CD8-positive, alpha-beta T cell (primary cell): ENCODE measurements at places on chromosomes 4 and X. TPM values are rescaled to one million over a fixed set of nuclear protein-coding genes. Genes with fewer than 3 reads are reported as not detected.

The VCX gene
- not detected for total RNA-seq

The FAM53A gene
- total RNA-seq, result 1.8 TPM

The LRCH2 gene
- not detected for total RNA-seq

The ZNF827 gene
- 35.4 TPM for total RNA-seq

The DCAF12L1 gene
- not detected for total RNA-seq

The PDGFRA gene
- not detected for total RNA-seq

The HTR2C gene
- total RNA-seq, result not detected

The GAGE1 gene
- total RNA-seq, result not detected

DNA sequence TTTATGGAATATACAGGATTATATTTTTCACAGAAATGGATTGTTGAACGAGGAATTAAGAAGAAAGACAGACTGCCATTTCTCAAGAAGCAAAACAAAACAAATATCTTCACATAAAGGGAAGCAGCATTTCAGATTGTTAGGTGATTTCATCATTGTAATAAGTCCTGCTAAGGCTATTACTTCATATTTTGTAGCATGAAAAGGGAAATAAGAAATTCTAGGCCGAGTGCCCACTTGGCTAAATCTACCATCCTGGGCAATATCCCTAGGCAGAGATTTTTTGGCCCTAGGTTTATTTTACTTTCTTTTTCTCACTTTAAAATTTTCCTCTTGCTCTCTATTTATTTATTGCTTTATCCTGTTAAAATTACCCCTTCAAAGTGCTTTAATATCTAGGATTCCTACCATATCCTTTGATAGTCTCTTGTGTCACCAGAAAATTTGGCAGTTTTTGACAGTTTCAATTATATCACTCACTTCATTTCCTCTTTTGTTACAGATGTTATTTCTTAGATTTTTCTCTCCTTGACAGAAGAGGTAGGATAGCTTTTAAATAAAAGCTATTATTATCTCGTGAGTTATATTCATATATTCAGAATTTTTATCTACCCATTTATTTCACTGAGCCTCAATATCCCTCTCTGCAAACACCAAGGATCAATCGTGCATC is 142.3 kb downstream of the PDGFC start:
- DNase-seq, result no peak

- no peak for DNase-seq
Measured at GRCh38 chrX:124726881-124727280, 380.5 kb downstream of the SH2D1A start.

- DNase-seq, result no peak
Measured at GRCh38 chr4:87112063-87112462, 108.4 kb downstream of the KLHL8 start.

- DNase-seq, result no peak
Measured at GRCh38 chr4:89863533-89863932, 26.6 kb upstream of the SNCA start.

GRCh38 chr4:168540086-168540485 is 43.2 kb downstream of the PALLD start:
- DNase-seq, result no peak

GRCh38 chrX:7606039-7606652 is 236.8 kb upstream of the VCX start:
- no peak for DNase-seq

DNA sequence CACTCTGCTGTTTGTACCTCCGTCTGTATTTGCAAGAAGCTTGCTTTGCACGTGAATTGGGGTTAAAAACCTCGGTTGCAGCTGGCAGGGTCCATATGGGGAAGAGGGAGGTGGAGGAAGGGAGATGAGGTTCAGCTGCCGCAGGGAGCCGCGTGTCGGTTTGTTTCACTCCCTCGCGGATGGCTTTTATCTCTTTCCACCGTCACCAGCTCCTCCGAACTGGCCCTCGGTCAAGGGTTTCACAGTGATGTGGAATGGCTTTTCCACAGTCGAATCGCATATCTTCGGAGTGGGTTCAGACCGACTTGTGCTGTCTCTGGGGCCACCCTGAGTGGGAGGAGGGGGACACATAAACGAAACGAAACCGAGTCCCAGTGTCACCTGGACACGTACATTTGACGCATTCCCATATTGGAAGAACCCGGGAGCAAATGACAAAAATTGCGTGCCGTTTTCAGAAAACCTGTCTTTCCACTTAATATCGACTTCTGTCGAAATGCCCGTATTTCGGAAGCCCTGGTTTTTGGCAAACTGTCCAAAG is 929 bp downstream of the ZBTB33 start:
- peak; percentile 17 for DNase-seq

GRCh38 chrX:40097141-40097503 is 636 bp downstream of the BCOR start:
- peak; percentile 68 for DNase-seq

GRCh38 chr4:83212041-83212851 is 72.4 kb downstream of the COQ2 start:
- peak; percentile 58 for DNase-seq

DNA sequence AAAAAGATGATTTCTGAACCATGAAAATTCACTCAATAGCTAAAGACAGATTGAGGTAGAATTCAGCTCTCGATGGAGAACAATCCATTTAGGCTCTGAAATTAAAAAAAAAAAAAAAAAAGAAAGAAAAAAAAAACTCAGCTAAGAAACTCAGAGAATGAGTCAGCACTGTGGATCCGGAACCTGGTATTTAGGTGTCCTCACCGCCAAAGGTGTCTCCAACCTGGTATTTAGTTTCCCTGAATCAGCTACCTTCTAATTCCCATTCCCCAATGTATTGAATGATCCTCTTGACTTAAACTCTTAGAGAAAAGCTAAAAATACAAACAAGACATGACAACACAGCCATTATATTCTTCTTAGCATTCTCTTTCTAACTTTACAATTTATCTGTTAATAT is 150.3 kb upstream of the RASGEF1B start:
- no peak for DNase-seq

- DNase-seq, result no peak
Measured at GRCh38 chr4:110075083-110075738, 123.2 kb downstream of the ELOVL6 start.

DNA sequence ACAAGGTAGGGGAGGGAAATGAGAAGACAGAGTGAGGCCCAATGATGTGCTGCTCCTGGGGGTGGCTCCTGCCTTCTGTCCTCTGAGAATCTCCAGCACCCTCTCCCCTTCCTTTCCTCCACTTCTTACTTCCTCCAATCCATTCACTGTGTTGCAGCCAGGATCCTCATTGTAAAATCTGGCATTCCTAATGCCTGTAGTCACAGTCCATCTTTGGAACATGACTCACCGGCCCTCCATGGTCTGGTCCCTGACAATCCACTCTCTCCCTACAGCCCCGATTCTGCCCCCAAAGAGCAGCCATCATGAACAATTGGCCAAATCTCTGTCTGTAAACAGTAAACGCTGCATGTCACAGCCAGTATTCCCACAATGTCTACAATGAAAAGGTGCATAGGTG is 72.9 kb downstream of the CLNK start:
- DNase-seq, result no peak

- DNase-seq, result no peak
Measured at GRCh38 chr4:19739101-19739651, 512.5 kb upstream of the SLIT2 start.

DNA sequence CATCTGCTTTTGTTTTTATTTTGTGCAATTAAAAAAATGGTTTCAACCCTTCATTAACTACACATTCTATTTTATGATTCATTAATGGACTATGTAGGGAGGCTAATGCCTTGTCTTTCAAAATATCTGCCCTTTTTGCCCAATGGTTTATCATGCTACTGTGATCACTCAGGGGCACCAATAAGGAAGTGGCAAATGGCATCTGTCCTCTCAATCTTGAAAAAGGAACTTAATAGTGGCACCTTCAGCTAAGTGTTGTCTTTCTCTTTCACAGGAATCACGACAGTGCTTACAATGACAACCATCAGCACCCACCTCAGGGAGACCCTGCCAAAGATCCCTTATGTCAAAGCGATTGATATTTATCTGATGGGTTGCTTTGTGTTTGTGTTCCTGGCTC is 57.1 kb downstream of the COMMD8 start:
- DNase-seq, result no peak

GRCh38 chr4:122796801-122797404 is 29.7 kb upstream of the FGF2 start:
- no peak for DNase-seq

DNA sequence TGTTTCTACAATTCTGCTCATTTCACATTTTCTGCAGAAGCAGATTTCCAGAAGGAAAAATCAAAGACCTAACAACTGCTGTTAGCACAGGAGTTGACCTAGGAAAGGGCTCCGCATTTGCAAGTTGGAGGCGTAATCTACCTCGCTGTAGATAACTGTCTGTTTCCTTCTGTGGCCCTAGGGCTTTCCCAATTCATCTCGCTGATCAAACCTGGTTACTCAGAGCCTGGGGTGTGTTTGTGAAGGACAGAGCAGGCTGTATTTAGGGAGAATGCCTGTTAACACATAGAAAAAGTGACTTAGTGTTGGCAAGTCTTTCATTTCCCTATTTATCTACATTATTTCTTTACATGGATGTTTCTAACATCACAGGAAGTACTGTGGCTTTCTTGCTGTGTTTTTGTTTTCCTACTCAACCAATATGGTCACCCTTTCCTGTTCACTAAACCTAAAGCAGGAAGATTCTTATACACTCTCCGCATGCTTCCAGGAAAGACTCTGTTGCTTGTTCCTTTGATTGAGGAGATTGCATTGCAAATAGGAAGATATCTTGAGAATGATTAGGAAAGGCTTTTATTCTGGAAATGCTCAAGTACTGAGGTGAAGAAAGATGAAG is 40.5 kb downstream of the AGA start:
- DNase-seq, result no peak

- no peak for DNase-seq
Measured at GRCh38 chr4:21290562-21290961, 590.3 kb downstream of the PACRGL start.

DNA sequence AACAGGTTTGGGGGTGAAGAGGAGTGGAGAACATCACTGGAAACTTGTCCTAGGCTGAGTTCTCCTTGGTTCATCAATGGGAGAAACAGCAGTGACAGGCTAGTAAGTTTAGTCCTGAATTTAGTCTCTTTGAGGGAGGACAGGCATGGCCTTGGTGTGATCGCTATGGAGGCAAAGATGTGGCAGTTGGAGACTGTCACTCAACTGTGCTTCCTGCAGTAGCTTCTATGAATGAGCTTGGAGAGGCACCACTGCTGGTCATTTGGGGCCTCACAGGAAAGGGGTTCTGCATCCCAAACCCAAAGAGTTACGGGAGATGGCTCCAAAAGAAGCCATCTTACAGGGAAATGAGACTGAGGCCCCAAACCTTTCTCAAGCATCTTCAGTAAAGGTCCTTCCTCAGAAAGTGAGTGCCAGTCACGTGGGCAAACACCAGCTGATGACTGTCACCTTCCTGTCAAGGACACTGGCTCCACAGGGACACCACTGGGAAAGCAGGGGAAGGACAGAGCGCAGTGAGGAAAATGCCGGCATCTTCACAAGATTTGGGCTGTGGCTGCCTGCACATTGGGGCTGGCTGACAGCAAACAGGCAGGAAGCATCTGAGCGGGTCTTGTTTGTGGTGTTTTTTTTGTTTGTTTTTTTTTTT is 7.2 kb downstream of the MRFAP1 start:
- no peak for DNase-seq

- DNase-seq, result peak; percentile 37
Measured at GRCh38 chrX:41350150-41350975, 16.4 kb downstream of the DDX3X start.

DNA sequence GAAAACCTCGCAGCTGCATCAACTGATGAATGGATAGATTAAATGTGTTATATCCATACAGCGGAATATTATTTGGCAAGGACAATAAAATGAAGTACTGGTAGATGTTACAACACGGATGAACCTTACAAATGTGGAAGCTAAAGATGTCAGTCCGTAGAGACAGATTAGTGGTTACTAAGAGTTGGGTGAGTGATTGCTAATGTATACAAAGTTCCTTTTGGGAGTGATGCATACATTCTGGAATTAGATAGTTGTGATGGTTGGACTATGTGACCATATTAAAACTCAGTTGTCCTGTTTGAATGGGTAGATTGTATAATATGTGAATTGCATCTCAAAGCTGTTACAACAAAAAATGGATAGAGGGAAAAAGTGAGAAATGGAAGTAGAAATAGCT is 2.8 kb downstream of the FIP1L1 start:
- DNase-seq, result no peak

DNA sequence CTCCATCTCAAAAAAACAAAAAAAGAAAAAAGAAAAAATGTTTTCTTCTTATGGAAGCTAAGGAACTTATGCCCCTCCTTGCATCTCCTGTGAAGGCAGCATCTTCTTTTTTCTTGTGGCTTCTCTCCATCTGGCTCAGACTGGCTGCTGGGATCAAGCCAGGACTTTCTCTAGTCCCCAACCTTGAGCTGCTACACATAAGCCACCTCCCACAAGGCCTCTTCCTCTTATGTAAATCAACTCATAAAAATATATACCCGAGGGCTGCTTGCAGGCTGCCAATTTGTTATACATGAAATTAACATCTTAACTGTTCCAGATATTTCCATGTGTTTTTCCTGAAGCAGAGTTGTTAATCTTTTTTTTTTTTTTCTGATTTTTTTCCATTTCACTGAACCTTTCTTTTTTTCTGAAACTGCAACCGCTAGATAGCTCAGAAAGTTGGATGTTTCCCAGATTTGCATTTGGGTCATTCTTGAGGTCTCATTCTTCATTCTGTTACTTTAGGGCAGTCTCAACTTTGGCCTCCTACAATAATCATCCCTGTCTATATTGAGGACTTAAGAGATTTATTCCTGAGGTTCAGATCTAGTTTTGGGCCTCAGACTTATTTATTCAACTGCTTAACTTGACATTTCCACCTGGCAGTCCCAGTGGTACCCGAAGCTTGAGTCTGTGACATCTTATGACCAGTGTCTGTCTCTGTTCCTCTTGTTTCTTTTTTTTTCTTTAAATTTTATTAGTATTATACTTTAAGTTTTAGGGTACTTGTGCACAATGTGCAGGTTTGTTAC is 10.3 kb downstream of the SNX25 start:
- DNase-seq, result no peak

DNA sequence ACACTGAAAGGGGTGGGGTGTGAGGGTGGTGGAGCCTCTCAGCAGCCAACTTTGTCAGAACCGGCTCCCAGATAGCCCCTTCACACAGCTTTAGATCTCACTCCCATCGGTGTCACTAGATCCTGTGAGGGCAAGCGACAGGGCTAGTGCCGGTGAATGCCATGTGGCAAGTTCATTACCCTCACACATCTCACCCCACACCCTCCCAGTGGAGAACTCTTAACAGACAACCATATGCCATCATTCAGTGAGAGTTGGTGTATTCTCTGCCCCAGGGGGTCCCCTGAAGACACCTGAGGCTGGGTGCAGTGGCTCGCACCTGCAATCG is 15.3 kb downstream of the SEPTIN6 start:
- peak; percentile 53 for DNase-seq

DNA sequence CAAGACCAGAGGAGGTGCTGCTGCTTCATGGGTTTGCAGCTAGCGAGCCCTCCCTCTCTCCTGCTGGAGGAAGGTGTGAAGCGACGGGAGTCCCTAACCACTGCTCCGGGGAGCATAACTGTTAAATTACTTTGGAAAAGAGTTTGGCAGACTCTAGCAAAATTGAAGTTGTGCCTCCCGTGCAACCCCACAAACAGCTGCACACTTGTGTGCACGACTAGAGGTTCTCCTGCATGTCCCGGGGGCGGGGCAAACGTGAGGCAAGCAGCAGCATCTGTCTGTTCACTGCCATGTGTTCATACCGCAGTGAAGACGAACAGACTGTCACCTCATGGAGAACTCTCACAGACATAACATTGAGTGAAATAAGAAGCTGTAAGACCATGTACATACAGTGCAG is 34.5 kb downstream of the TNIP2 start:
- no peak for DNase-seq

GRCh38 chrX:130109429-130110378 is 593 bp downstream of the ELF4 start:
- DNase-seq, result peak; percentile 26
